ENCODE measurements at places on chromosomes 7 and 10. TPM values are rescaled to one million over a fixed set of nuclear protein-coding genes. Genes with fewer than 3 reads are reported as not detected.

GRCh38 chr7:27737616-27738015, 2.3 kb upstream of the TAX1BP1 start:
- no peak for DNase-seq

DNA sequence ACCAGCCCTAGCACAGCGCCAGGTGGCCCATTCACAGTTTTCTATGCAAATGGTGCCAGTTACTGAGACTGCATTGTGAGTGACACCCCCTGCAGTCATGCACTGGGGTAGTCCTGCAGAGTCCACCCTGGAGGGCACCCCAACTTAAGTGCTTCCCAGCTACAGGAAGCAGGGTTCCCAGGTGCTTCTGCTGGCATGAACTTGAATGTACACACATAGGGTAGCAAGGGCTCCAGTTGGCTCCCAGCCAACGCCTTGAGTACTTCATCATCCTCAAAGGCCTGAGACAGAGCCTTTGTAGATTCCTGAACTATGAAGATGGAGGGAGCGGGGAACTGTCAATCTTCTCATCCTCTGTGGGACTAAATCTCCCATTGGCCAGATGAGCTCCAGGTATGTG, 11.5 kb upstream of the NPFFR1 start:
- no peak for DNase-seq

DNA sequence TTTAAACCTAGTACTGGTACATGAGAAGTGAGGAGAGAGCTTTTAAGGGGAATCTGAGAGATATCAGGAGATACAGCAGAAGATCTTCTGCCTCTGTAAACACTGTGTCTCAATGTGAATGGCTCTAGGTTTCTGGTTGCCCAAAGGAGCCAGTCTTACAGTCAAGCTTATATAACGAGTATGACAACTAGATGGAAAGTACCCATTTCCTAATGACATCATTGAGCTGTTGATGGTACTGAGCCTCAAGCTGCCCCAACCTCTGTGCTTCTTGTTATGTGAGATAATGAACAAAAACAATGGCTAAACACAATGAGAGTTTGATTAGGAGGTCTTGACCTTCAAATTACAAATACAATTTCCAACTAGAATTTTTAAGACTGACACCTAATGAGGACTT, 451.5 kb downstream of the SORCS1 start:
- DNase-seq: no peak

DNA sequence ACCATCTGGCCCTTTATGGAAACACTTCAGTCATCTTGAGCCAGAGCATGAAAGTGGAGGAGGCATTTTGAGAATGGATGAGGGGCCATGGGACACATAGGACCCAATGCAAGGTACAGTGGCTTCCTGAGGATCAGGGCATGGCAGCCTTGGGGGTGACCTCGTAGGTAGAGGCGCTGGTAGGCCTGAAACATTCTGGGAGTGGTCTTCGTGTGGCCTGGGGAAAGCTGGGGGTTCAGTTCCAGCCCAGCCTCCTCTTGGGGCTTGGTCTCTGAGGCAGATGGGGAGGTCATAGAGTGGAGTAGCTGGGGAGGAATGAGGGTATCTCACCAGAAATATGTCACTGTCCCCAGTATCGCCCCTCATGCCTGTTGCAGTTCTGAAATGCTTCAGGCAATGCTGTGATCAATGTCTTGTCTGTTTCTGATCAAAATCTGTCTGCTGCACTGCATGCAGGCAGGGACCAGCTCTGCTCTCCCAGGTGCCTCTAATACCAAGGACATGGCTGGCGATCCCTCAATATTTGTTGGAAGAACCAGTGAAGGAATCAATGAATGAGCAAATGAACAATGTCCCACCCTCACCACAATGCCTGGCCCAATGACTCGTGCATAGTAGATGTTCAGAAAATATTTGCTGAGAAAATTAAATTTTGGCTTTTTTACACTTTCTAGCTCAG, 90.9 kb downstream of the CHST15 start:
- no peak for DNase-seq

DNA sequence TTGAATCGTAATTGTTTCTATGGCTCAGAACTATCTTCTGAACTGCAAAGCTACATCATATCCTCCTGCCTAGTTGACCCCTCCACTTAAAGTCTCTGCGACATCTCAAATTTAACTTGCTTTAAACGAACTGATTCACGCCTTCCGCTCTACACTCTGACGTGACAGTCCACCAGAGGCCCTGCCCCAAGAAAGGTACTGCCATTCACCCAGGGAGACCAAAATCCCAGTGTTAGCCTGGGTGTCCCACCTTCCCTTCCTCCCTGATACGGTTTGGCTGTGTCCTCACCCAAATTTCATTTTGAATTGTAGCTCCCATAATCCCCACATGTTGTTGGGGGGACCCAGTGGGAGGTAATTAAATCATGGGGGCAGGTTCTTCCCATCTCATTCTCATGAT, 90.8 kb downstream of the CPXM2 start:
- no peak for DNase-seq

- DNase-seq: no peak
Measured at GRCh38 chr7:16347066-16347826, 74.1 kb downstream of the CRPPA start.

DNA sequence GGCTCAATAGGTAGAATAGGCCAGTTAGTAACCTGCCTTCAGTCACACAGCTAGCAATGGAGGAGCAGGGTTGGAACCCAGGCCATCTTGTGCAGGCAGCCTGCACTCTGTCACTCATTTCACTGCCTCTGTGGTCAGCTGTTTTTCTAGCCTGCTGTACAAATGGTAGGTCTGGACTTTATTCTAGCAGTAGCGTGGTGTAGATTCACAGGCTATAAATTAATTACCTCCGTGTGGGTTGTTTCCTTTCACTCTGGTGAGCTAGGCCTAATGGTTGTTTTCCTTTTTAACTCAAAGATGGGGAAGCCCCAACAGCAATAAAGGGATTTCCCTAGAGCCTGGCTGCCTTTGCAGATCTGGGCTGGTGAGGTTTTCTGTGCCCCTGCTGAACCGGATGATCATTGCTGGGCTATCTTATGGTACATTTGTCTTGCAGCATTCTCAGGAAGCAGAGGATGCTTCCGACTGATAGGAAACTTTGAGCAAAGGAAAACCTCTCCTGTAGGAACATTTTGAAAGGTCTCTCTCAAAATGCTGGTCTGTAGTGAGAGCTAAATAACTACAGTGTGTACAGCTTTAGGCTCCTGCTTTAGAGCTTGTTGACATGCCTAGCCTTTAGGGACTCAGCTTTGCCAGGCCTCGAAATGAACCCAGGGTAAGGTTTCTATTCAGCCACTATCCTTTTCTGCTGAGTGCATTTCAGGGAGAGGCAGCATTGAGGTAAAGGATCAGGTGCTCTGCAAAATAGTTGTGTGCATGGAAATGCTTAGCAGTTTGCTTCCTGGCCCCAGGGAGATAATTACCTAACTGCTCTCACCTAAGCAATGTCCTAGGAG, 157.4 kb downstream of the ST7 start:
- no peak for DNase-seq

DNA sequence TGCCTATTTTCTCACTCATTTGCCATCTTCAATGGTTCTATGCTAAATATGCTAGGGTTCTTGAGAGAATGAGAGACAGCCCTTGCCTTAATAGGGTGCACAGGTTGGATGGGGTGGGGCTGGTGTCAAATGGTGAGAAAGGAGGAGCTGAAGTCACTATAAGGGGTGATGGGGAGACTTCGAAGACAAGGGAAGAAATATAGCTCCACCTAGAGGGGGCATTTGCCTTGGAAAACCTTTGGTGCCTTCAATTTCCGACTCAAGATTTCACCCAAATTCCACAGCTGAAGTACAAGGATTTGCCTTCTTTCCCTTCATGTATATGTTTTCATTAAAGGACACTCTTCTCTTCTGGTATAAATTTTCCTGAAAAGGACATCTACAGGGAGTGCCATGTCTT, 5.6 kb downstream of the PTN start:
- no peak for DNase-seq

DNA sequence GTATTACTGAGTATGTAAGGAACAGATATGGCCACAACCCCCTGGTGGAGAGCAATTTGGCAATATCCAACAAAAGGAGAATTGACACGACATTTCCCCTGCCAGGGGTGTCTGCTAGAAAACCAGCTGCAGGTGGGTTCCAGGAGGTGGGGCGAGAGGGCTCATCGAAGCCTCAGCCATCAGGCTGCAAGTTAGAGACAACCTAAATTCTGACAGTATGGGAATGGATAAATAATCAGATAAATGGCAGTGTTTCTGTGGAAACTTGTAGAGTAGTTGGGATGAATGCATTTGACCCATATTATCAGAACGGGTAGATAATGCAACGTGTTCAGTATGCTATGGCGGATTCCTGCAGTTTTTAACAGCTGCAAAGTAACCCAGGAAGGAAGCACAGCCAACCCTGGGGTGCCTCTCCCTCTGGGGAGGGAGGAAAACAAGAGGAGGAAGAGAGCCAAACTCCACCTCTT, 3.5 kb downstream of the TMEM273 start:
- no peak for DNase-seq

DNA sequence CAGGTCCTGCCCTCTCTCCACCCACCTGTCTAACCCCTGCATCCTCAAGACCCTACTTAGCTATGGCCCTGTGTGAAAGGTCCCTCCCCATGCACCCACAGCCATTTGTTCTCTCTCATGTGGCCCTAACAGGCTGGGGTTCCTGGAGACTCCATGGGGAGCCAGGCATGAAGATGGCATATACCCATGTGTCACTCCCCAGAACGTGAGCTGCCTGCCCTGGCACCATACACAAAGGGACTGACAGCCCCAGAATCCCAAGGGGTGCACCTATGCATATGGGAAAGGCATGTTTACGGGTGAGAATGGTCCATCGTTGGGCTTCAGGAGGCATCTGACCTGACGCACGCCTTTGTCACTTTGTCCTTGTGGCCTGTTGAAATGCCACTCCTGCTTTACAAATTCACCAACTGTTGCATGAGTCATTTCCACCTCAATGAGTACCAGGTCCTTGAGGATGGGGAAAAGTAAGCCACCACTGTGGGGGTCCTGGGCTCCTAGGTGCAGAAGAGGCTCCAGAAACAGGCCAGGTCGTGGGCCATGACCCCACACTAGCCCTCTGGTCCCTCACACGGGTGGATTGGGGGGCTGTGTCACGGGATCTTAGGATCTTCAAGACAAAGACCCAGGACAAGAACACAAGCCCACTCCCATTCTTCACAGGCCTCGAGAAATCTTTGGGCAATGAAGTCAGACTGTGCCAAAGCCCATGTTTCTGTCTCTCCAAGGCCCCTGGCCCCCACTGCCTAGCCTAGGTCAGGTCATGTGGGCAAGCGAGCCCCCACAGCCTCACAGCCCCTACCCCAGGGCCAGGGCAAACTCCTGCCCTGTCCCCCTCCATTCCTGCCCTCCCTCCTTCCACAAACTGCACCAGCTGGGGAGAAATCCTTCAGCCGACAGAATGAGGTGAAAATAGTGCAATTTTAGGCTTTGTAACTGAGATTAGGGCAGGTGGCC, 8.6 kb downstream of the GPRIN2 start:
- no peak for DNase-seq

DNA sequence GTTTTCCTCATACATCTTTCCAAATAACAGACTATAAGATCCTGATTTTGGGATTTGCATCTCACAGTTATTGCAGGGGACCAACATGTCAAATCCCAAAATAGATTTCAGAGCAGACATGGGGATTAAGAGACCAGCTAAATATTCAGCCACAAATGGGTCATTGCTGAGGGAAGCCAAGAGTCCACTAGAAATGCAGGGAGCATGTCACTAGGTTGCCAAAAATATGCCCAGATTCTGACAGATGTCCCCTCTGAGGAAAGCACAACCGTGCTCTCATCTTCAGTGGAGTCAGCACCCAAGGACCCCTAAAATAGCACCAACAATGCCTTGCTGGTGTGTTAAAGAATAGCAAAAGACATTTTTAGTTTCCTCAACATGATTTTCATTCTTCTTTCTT, 56.2 kb upstream of the AGK start:
- DNase-seq: no peak

- DNase-seq: no peak
Measured at GRCh38 chr7:157743781-157744525, 407.1 kb downstream of the DNAJB6 start.

DNA sequence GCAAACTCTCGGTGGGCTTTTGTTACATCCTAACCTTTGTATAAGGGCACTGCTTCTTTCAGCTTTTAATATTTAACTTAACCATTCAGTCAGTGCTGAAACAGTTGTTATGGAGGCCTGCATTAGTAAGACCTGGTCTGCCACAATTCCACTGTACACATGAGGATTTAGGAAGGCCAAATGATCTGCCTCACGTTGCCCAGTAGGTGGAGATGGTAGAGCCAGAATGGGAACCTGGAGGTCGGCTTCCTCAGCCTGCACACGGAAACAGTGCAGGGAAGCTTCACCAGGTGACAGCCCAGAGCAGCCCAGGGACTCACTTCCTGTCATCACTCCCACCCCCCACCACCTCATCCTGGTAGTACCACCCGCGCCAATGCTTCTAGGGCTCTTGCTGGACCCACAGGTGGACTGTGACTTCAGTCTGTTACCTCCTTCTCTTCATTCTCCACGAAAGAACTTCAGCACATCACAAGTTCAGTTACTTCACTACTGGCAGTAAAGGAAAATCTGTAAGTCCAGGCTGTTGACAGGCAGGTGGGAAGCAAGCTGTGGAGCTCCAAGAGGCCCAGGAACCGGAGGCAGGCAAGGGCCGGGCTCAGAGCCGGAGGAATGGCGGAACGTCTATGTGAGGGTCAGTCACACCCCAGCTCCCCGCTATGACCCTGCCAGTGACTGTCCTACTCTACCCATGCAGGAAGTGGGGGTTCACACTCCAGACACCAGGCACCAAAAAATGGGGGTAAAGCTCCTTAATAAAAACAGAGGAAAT, 480.3 kb upstream of the C7orf33 start:
- DNase-seq: no peak

DNA sequence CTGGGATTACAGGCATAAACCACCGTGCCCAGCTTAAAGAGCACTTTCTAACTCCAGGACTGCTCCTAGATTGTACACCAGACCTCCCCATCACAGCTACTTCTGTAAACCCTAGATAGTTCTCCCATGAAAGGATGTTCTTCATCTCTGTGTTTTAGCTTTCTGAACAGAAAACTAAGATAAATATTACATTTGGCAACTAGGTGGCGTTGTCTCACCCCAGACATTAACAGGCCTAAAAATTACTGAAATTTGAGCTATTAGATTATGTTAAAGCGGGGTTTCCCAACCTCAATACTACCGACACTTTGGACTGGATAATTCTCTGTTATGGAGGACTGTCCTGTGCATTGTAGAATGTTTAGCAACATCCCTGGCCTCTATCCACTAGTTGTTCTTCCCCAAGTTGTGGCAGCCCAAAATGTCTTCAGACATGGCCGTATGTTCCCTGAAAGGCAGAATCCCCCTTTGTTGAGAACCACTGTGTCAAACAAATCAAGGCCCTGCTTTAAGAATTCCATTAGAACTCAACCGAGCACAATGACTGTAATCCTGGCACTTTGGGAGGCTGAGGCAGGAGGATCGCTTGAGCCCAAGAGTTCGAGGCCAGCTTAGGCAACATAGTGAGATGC, 19.1 kb downstream of the ATOH7 start:
- no peak for DNase-seq

The FAM25A gene
- total RNA-seq: 96.0 TPM

The CCAR1 gene
- 60.1 TPM for total RNA-seq

The DPP6 gene
- total RNA-seq: 0.38 TPM

The ZNF746 gene
- total RNA-seq: 9.8 TPM

The CYP3A5 gene
- 99.8 TPM for total RNA-seq

The C10orf53 gene
- not detected for total RNA-seq

All from esophagus squamous epithelium (tissue), 5 donors.